ENCODE measurements at places on chromosomes 6 and 20. TPM values are rescaled to one million over a fixed set of nuclear protein-coding genes. Genes with fewer than 3 reads are reported as not detected.

GINS1 gene
- 6.4 TPM for total RNA-seq

ADGB gene
- total RNA-seq = not detected

PXDC1 gene
- 49.9 TPM for total RNA-seq

PHACTR1 gene
- 47.0 TPM for total RNA-seq

NRSN1 gene
- not detected for total RNA-seq

DNA sequence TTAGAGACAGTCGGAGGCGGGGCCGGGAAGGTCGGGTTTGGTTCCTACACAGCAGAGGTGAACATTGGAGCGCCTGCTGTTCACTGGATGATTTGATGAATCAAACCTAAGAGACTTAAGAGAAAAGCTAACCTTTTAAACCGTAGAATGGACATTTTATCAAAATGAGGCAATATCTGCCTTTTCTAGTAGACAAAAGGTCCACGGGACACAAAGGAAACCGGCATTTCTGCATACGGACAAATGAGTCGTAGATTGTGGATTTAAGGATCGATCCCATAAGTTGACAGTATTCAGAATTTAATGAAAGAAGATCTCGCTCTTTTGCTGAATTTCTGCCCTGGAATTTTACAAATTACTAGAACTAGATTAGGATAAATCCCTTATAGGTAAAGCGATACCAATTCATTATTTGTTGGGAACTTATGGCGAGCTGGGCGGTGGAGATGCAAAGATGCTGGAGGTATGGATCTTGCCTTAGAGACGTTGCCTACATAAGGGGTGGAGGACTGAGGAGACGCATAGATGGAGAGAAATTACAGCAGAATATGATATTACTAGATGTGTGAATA, 400 bp downstream of the PAK1IP1 start:
- no peak for DNase-seq
- H3K27ac ChIP-seq = peak overlapping the region; percentile 95
- H3K27me3 ChIP-seq = no peaks in the 10 kb centered on the region
- H3K36me3 ChIP-seq = no peaks in the 10 kb centered on the region
- peaks cover 32% of the 10 kb centered on the region for H3K4me1 ChIP-seq
- peak overlapping the region; percentile 81 for H3K4me3 ChIP-seq

DNA sequence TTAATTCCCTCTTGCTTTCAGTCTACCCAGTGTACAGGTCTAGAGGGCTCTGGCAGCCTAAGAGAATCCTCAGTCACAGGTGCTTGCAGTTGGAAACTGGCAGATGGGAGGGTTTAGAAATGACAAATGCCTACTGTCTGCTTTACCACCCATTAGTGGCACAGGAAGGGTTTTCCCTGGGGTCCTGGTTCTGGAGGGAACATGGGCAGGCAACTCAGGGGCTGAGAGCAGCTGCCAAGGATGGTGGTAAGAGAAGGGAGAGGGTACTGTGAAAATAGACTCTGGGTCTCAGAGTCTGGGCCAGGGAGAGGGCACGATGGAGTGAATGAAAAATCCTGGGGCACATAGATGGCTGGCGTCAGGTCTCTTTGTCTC, 103.5 kb downstream of the TCP11 start:
- peak overlapping the region; percentile 80 for H3K27ac ChIP-seq
- no peak for DNase-seq
- H3K27me3 ChIP-seq = no peaks in the 10 kb centered on the region
- H3K4me1 ChIP-seq = peaks cover 26% of the 10 kb centered on the region
- no peak overlapping the region for H3K4me3 ChIP-seq

- no peak overlapping the region for H3K27ac ChIP-seq
- H3K36me3 ChIP-seq = no peaks in the 10 kb centered on the region
- no peak for DNase-seq
Observed at GRCh38 chr6:63883597-63883996, 248.0 kb downstream of the PHF3 start.

GRCh38 chr20:63189846-63190559, 25.9 kb downstream of the YTHDF1 start:
- peaks cover 6% of the 10 kb centered on the region for H3K36me3 ChIP-seq
- no peak for DNase-seq
- no peaks in the 10 kb centered on the region for H3K4me1 ChIP-seq
- H3K4me3 ChIP-seq = no peak overlapping the region

- H3K27me3 ChIP-seq = no peaks in the 10 kb centered on the region
- H3K27ac ChIP-seq = no peak overlapping the region
- H3K36me3 ChIP-seq = no peaks in the 10 kb centered on the region
Observed at GRCh38 chr20:14049111-14049510, 53.8 kb downstream of the MACROD2 start.

DNA sequence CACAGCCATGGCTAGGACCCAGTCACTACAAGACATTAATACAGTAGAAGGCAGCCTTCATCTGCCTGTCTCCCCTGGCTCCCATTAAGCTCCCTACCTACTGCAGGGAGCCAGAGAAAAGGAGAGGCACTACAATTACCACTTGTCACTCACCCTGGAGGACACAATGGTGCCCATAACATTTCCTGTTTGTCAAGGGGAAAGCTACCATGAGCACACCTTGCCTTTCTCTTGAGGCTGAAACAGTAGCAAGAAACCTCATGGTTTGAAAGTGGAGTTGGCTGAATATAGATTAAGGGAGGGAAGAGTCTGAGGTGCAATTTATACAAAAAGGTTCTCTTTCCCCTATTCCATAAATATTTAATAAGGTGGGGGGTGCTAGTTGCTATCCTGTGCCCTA, 27.9 kb downstream of the STK38 start:
- H3K27ac ChIP-seq = no peak overlapping the region
- no peak overlapping the region for H3K4me3 ChIP-seq
- H3K4me1 ChIP-seq = no peaks in the 10 kb centered on the region
- H3K27me3 ChIP-seq = no peaks in the 10 kb centered on the region
- no peak for DNase-seq
- H3K36me3 ChIP-seq = no peaks in the 10 kb centered on the region

DNA sequence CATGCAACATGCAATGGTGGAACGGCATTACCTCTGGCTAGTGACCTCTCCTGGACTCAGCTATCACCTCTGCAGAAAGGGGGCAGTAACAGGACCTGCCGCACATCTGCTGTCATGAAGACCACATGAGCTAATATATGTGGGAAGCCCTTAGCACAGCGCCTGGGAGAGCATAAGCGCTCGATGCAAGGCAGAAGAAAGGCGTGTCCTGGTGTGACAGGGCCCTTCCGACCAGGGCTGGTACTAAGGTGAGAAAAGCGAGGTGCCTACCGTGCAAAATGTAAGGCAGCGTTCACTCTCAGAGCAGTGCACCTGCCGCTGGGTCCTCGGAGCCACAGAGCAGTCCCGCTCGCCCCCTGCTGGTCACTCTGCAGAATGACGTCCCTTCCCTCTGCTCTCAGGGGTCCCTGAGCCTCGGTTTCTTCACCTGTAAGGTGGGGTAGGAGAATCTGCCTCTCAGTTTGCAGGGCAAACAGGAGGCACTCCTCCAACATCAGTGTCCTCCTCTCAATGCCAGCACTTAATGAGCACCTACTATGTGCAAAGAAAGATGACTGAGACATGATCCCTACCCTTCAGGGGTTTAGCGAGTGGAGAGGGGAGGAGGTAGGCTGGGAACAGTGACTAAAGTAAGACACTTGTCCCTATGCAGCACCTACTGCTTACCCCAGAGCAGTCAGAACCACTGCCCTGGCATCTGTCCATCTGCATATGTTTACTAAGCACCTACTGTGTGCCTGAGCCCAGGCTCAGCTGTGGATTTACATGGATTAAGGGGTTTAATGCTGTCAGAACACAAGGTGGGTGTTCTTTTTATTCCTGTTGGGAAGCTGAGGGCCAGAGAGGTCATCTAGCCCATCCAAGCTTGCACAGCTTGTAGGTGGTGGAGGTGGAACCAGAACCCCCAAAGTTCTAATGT, 41.1 kb upstream of the PTGIS start:
- no peak overlapping the region for H3K27ac ChIP-seq
- DNase-seq = peak; percentile 61
- peaks cover 9% of the 10 kb centered on the region for H3K4me1 ChIP-seq
- H3K27me3 ChIP-seq = peaks cover 9% of the 10 kb centered on the region

DNA sequence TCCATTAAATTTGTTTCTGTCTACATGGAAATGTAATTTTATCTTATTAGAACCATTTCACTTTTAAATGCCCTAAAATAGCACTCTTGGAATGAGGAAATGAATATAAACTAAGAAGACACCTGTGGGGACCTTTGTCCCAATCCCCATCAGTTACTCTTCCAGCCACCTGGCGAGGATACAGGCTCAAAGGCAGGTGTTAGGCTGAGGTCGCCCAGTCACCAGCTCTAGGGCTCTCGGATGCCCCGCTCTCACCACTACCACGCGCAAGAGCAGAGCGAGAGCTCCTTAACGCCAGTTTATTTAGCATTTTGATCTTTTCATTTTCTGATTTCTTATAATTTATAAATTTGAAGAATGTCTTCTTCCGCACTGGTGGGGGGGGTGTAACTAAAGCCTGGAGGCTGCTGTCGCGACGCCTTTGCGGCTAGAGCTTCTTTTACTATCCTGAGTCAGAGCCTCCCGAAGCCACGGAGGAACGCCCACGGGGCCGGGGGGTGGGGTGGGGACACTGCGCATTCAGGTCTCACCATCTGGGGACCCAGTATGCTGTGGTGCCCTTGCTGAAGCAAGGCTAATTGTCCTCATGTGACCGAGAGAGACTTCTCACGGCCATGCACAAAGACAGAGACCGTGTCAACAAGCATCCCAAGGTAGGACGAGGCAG, 38.7 kb upstream of the AFDN start:
- H3K4me1 ChIP-seq = no peaks in the 10 kb centered on the region
- H3K27me3 ChIP-seq = no peaks in the 10 kb centered on the region
- no peak for DNase-seq
- H3K4me3 ChIP-seq = no peak overlapping the region
- no peak overlapping the region for H3K27ac ChIP-seq
- no peaks in the 10 kb centered on the region for H3K36me3 ChIP-seq

- DNase-seq = peak; percentile 81
- peak overlapping the region; percentile 41 for H3K4me3 ChIP-seq
- peaks cover 17% of the 10 kb centered on the region for H3K4me1 ChIP-seq
- peaks cover 28% of the 10 kb centered on the region for H3K27me3 ChIP-seq
Observed at GRCh38 chr6:27791182-27791943, 120.8 kb downstream of the OR2B2 start.

DNA sequence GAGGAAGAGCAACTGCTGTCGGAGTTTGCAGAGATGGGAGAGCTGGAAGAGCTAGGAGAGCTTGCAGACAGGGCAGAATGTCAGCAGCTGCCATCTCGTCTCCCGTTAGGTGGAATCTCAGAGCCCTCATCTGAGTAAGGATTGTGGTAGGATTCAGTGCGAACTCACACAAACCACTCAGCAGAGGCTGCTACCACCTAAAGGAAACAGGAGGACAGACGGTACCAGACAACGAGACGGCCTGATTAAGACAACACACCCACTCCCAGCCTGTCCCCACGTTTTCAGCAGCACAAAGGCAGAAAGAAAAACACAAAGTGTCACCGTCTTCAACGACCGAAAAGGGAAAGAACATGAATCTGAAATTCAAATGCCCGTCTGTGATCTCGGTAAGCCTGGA, 4.1 kb downstream of the LEMD2 start:
- H3K27ac ChIP-seq = no peak overlapping the region
- no peak overlapping the region for H3K4me3 ChIP-seq
- H3K36me3 ChIP-seq = peaks cover 6% of the 10 kb centered on the region
- DNase-seq = no peak
- H3K27me3 ChIP-seq = no peaks in the 10 kb centered on the region

DNA sequence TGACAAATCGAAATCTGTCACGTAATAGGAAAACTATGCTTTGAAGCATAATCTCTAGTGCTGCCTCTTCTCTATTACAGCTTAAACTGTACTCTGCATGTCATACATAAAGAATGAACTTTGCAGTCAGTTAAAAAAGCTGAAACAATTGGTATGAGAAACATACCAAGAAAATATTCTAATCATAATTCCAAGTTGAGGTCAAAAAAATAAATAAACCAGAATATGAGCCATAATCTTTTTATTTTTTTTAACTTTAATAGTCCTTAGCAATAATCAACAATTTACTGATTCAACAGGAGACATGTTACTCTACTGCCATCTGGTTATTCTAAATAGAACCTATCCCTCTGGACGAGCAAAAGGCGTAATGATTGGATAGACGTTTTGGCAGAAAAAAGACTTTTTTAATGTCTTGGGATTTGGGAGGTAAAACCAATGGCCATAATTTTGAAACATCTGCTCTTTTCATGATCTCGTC, 224.4 kb upstream of the FLRT3 start:
- no peak overlapping the region for H3K4me3 ChIP-seq
- no peak overlapping the region for H3K27ac ChIP-seq
- H3K36me3 ChIP-seq = no peaks in the 10 kb centered on the region
- no peaks in the 10 kb centered on the region for H3K4me1 ChIP-seq
- H3K27me3 ChIP-seq = no peaks in the 10 kb centered on the region
- DNase-seq = no peak

- DNase-seq = no peak
- H3K27ac ChIP-seq = no peak overlapping the region
- no peak overlapping the region for H3K4me3 ChIP-seq
- no peaks in the 10 kb centered on the region for H3K4me1 ChIP-seq
Observed at GRCh38 chr20:49349694-49350252, 71.9 kb upstream of the ZNFX1 start.

GRCh38 chr6:28910901-28911690, 12.7 kb downstream of the TRIM27 start:
- H3K27ac ChIP-seq = peak overlapping the region; percentile 8
- no peak for DNase-seq
- peaks cover 31% of the 10 kb centered on the region for H3K4me1 ChIP-seq
- no peaks in the 10 kb centered on the region for H3K27me3 ChIP-seq
- no peak overlapping the region for H3K4me3 ChIP-seq

- no peaks in the 10 kb centered on the region for H3K36me3 ChIP-seq
- H3K4me1 ChIP-seq = no peaks in the 10 kb centered on the region
- H3K4me3 ChIP-seq = no peak overlapping the region
- no peak for DNase-seq
- no peaks in the 10 kb centered on the region for H3K27me3 ChIP-seq
Observed at GRCh38 chr6:90484903-90485302, 102.0 kb downstream of the MAP3K7 start.

- H3K4me1 ChIP-seq = peaks cover 48% of the 10 kb centered on the region
- no peaks in the 10 kb centered on the region for H3K36me3 ChIP-seq
- H3K27ac ChIP-seq = no peak overlapping the region
- H3K4me3 ChIP-seq = no peak overlapping the region
Observed at GRCh38 chr6:163705923-163706322, 291.4 kb downstream of the QKI start.

GRCh38 chr6:163181666-163182180, 232.8 kb upstream of the QKI start:
- no peak overlapping the region for H3K27ac ChIP-seq
- no peaks in the 10 kb centered on the region for H3K36me3 ChIP-seq
- peaks cover 4% of the 10 kb centered on the region for H3K4me1 ChIP-seq
- DNase-seq = no peak

DNA sequence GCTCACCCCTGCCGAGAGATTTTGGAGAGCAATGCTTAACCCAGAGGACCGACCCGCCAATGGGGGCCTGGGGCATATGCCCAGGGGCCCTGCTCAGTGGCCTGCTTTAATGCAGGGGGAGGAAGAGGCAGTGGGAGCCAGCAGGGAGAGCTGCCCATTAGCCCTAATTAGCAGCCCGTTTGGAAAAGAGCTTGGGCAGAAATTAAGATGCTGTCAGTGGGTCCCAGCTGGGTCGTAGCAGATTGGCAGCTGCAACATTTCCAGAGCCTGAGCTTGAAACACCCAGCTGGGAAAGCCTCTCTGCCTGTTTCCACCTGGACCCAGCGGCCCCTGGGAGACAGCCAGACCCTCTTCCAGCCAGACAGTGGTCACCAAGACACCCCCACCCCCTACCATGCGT, 39.5 kb downstream of the CD40 start:
- H3K27me3 ChIP-seq = no peaks in the 10 kb centered on the region
- H3K36me3 ChIP-seq = no peaks in the 10 kb centered on the region
- no peak for DNase-seq
- no peaks in the 10 kb centered on the region for H3K4me1 ChIP-seq
- H3K4me3 ChIP-seq = no peak overlapping the region
